Inflammatory macrophage (primary cell): ENCODE measurements at places on chromosomes 7 and 10.

DNA sequence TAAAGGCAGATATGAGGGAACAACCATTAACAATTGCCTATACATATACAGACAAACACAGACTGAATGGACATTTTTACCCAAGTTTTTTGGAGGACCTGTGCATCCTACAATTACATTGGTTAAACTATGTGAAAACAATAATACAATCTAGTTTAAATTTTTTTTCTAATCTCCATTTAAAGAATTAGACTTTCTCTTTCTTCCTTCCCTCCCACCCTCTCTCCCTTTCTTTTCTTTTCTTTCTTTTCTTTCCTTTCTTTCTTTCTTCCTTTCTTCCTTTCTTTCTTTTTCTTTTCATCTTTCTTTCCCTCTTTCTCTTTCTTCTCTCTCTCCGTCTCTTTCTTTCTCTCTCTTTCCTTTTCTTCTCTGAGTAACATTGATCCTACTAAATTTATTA lies 183.7 kb downstream of the HDAC9 start:
- no peak for DNase-seq

GRCh38 chr10:64760371-64760770 lies 1239.2 kb downstream of the REEP3 start:
- no peak for DNase-seq

DNA sequence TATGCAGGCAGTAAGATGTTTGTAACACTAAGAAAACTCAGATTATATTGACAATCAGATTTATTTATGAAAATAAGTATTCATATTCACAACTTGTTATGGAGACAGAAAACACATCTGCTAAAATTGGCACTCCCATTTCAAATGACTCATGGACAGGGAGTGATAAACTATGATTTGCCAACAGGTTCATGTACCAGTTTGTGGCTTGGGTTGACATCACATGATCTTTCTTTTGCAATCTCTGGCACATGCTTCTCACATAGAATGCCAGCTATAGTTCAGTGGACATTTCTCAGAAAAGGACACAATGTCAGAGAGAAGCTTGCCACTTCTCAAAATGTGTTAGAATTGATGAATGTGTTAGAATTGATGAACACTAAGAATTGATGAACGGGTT lies 663.2 kb upstream of the ANKRD30A start:
- no peak for DNase-seq

DNA sequence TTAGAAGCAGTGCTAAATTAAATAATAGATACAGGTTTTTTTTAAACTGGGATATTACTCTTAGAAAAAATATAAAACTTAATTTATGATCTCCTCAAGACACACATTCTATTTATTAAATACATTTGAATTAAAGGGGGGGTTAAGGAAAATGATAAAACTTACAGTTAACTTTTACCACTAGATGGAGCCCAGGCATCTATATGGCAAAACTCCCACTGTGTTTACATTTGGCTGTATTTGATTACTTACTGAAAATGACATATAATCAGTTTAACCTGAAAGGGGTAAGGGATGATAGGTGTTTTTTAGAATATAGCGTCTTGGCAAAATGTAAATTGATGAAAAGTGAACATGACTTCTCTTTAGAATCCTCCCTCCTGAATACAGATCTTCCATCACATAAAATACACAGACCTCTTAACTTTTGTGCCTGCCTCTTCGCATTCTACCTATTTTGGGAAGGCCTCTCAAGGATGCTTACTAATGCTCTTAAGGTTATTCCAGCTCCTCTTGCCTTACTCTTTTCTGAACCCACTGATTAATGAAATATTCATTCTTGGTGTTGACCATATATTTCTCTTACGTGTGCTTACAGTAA lies 235.7 kb downstream of the AGMO start:
- no peak for DNase-seq
